ENCODE measurements at places on chromosomes 6 and 20. TPM values are rescaled to one million over a fixed set of nuclear protein-coding genes. Genes with fewer than 3 reads are reported as not detected.
A peak's percentile ranks its signal among the peaks of the same experiment; 100 is the strongest.

The PRKN gene
- 0.26 TPM for total RNA-seq

The BHLHE23 gene
- total RNA-seq: 2.1 TPM

GRCh38 chr6:31706599-31706998 lies at the start of gene LY6G6F:
TSS of gene LY6G6F (plus strand) at chr6:31706866. CDS start at chr6:31706907, 41 bp downstream.
- no peak for DNase-seq

DNA sequence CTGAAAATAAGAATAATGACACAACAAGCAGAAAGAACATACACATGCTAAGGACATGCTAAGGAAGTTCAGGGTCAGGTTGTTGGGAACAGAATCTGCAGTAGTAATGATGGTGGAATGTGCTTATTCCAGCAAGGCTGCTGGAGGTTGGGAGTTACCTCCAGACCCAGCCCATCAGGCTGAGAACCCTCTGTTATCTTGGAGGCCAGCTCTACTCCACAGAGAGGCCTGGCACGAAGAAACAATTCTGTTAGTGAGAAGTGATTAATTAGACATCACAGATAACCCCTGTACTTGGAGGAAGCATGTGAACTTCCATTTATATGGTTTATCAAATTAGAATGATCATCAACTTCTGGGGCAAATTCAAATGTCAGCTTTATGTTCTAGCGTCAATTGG lies 22.1 kb upstream of the ARHGAP18 start:
- no peak for DNase-seq

The LHFPL5 gene
- total RNA-seq: not detected

- no peak for DNase-seq
Measured at GRCh38 chr20:10475225-10475624, 40.1 kb downstream of the SLX4IP start.

- no peak for DNase-seq
Measured at GRCh38 chr20:51353491-51353890, 189.0 kb downstream of the NFATC2 start.

The HLA-B gene
- total RNA-seq: 27.3 TPM

The KIF6 gene
- total RNA-seq: 1.1 TPM

The CABLES2 gene
- 8.3 TPM for total RNA-seq

GRCh38 chr6:15441981-15442380 lies 196.1 kb downstream of the JARID2 start:
- no peak for DNase-seq

The NMBR gene
- total RNA-seq: not detected

The NKAPL gene
- total RNA-seq: not detected

DNA sequence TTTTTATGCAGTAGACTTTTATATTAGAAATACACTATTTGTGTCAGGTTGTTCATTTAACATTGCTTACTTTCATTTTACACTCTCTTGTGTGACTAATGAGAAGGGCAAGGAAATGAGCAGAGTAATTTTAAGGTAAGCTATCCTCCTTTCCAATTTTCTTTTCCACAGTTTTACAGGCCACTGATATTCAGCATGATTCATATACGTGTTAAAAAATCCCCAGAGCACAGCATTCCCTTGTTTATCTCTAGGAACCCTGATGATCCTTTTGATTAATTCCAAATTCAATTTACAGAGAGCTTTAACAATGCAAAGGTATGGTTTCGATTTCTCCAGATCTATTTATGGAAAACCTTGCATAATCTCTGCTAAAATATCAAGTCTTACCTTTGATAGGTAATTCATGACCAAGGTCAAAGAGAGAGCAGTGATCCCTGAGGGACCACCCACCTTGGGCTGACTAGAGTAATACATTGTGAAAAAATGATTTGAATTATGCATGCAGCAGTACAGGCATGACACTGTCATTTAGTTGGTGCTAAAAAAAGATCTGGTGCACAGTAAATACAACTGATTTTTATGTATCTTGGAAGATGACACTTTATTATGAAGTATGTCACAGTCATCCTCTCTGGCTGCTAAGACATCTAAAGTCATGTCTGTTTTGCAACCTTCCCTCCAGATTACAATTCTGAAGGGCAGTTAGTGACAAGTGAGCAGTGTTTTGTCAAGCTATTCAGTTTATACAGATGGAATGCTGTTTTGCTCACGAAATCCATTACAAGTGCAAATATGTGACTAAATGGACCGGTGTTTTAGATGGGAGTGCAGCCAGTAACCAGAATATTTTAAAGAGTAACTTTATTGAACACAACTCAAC lies 736.6 kb downstream of the EPHA7 start:
- no peak for DNase-seq

DNA sequence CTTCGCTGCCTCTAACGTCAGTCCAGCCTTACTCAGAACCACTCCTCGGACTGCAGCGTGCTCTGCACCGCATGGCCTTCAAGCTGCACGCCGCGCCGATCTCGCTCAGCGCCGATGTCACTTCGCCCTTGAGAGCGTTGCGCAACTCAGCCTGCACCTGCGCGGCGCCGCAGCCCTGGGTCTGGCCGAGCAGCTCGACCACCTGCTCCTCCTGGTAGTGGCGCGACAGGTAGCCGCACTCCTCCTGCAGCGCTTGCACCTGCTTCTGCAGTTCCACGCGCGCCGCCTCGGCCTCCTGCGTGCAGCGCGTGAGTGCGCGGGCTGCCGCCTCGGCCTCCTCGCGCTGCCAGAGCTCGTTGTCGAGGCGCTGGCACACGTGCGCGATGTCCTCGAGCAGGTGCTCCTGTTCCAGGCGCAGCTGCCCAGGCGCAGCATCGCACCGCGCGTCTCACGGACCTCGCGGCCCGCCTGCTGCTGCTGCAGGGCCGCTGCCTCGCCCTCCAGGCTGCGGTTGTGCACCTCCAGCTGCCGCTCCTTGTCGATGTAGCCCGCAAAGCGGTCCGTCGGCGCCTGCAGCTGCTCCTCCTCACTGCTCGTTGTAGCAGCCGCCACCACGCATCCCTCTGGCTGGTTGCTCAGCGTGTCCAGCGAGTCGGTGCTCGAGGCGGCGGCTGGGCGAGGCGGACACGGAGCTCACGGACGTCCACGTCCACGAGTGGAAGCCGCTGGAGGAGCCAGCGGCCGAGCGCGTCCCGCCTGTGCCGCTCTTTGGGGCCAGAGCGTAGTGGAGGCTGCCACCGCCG lies 380.6 kb upstream of the CHD6 start:
- peak; percentile 16 for DNase-seq

DNA sequence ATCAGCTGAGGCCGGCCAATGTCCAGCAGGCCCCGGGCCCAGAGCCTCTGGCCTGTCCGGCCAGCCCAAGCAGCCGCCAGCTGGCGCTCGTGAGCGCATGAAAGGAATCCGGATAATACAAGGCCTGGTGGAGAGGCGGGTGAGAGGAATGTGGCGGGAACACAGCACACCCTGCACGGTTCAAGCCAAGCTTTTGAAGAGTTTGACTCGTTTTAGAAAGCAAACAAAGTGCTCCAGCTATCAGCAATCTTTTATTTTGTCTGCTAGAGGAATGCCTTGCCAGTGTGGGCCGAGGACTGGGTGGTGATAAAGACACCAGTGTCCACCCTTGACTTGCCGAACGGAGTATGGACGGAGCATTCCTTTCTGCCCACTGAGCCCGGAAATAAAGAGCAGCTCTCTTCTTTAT lies 9.3 kb upstream of the NEDD9 start:
- peak; percentile 91 for DNase-seq

DNA sequence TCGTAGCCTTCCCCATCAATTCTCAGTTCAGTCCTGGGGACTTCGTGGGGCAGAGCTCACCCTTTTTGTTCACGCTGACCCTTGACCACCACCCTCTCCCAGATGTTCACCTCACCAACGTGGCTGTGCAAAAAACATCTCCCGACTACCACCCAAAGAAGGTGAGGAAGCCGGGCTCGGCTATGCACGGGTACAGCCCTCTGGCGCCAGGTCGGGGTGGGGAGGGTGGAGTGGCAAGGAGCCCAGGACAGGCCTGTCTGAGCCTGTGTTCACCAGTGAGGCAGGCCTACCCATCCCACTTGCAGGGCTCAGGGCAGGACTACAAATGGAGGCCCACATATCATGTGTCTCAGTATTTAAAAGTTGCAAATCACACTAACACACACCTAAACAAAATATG lies 18.1 kb downstream of the PDRG1 start:
- no peak for DNase-seq

DNA sequence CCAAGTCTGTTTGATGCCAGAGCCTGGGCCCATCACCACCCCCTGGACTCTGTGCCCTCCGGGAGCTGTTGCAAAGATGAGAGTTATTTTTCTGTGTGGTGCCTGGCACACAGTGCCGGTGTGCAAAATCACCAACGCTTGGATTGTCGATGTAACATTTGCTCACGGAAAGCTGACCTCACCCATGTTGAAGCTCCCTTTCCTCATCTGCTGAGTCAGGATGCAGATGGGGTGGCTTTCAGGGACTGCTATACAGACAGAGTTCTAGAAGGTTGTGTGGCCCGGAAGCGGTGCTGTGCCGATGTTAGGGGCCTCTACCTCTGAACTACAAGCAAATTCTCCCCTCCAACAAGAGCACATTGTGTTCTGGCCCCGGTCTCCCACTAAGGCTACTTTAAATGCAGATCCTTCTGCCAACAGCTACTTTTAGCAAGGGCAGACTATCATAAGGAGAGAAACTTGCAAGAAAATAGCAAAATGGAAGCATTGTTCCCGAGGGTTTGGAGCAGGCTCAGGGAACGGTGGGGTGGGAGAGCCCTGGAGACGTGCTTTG lies 34.0 kb downstream of the EYA2 start:
- peak; percentile 51 for DNase-seq

DNA sequence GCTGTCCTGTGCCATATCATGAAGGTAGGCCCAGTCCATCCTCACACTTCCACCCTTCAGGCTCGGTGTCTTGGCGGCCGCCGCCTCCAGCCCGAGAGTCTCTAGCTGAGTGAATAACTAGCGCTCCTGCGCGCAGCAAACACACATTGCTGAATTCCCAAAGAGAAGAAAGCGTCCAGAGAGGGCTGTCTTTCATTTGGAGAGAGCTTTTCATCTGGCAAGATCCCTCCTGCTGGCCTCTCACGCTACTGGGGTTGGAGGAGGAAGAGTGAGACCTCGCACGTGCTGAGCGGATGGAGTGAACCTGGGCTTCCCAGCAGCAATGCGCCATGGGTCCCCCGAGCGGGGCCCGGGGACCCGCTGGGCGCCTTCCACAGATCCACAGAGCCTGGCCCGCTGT lies 73.2 kb downstream of the NCR2 start:
- DNase-seq: peak; percentile 75

DNA sequence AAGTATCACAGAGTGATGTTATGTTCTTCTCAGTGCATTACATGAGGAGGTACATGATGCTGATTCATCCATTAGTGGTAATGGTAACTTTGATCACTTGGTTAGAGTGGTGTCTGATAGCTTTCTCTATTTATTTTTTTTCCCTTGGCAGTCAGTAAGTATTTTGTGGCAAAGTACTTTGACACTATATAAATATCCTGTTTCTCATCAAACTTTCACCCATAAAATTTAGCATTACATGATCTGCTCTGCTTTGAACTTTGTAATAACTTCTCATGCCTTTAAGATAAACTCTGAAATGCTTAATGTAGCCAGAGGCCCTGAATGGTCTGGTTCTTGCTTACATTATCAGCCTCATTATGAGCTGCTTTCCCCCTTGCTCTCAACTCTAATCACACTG lies 127.9 kb downstream of the MBOAT1 start:
- no peak for DNase-seq

The PI3 gene
- total RNA-seq: not detected

DNA sequence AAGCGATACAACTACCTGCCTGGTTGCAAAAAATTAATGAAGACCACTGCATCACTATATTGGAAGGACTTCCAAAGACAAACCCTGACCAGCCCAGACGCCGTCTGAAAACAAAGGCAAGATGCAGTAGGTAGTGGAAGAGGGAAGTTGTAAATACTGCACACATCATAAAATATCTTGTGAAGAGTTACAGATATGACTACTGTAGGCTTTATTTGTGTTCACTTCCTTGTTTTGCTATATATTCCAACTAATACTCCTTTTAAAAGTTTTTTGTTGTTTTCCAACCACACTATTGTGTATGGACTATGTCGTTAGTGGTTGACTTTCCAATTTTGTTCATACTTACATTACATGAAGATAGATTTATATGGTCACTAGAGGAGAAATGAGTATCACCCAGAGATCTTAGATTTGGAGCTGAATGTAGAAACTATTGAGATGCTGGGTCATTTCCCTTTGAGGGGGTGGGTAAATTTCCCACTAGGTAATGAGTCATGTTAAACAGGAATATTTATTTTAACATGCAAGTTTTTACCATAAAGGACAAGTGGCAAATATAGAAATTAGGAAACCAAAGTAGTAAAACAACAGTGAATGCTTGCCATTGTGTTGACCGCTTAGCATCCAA lies 16.6 kb upstream of the TXLNB start:
- DNase-seq: no peak

The PLAGL1 gene
- total RNA-seq: 0.07 TPM

The SDHAF4 gene
- 30.1 TPM for total RNA-seq

The TRIM40 gene
- total RNA-seq: not detected

GRCh38 chr20:11315525-11315924 lies 602.2 kb upstream of the BTBD3 start:
- DNase-seq: no peak

DNA sequence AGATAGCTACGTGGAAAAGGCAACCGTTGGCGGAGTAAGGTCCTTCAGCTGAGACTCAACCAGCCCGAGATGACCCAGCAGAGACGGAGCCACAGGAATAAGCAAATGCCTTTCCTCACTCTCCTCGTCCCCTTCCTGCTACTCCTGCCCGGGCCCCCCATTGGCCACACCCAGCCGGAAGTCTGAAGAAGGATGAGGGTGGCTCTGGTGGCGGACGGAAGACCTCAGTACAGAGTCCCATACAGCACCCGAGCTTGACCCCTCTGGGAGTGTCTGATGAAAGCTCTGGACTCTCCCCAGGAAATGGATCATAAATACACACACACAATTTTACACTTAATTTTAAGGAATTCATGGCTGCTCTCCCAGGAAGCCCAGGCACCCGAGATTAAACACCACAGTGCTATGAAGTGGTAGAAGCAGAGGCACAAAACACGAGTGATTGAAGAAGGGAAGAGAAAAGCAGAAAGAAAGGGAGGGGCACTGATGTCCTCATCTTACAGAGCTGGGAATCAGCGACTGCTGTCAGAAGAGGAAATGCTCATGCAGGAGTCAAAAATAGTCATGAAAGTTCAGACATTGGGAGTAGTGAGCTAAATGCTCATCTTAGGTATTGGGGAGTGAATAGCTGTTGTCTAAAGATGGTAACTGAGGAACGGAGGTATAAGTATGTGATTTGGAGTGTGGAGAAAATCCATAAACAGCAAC lies 125.6 kb downstream of the BANF2 start:
- no peak for DNase-seq

Data from H7 (cell line).